ENCODE measurements at places on chromosomes 5 and 9.

DNA sequence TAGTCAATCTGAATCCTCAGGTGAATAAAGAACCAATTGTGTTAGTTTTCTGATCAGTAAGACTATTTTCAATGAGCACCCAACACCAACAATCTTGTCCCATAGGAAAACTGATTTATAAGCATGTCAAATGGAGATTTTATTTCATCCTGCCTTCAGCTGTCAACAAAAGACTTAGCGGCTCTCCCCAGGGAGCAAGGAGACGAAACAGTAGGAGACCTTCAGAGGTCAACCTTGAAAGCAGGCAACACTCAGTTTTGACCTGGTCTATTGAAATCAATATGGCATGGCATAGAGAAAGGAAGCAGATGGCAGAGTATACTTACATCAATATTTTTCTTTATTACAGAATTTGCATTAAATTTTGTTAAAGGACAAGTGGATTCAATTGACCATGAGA lies 34.1 kb downstream of the ZNF622 start:
- DNase-seq, result no peak

- no peak for DNase-seq
These were observed 87.6 kb upstream of the RPS23 start for GRCh38 chr5:82365744-82366228.

DNA sequence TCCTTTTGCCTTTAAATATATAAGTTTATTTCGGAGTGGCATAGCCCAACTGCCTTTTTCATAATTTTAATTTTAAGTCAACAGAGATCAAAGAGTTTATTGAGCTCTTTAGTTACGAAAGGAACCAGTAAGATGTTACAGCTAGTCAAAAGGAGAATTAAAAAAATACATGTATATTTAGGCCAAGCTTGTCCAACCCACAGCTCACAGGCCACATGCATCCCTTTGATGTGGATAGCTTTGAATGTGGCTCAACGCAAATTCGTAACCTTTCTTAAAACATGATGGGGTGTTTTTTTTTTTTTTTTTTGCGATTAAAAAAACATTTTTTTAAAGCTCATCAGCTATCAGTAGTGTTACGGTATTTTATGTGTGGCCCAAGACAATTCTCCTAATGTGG lies 50.2 kb upstream of the IL31RA start:
- no peak for DNase-seq

GRCh38 chr5:100464418-100464817 lies 70.8 kb upstream of the FAM174A start:
- DNase-seq, result no peak

GRCh38 chr5:151696470-151697061 lies 9.9 kb upstream of the SPARC start:
- DNase-seq, result no peak

- no peak for DNase-seq
These were observed 52.4 kb downstream of the PRRC2B start for GRCh38 chr9:131446276-131446675.

- no peak for DNase-seq
These were observed 382.4 kb downstream of the TMEM167A start for GRCh38 chr5:82694711-82695285.

GRCh38 chr5:10760096-10760920 lies 726 bp downstream of the DAP start:
- DNase-seq, result no peak

DNA sequence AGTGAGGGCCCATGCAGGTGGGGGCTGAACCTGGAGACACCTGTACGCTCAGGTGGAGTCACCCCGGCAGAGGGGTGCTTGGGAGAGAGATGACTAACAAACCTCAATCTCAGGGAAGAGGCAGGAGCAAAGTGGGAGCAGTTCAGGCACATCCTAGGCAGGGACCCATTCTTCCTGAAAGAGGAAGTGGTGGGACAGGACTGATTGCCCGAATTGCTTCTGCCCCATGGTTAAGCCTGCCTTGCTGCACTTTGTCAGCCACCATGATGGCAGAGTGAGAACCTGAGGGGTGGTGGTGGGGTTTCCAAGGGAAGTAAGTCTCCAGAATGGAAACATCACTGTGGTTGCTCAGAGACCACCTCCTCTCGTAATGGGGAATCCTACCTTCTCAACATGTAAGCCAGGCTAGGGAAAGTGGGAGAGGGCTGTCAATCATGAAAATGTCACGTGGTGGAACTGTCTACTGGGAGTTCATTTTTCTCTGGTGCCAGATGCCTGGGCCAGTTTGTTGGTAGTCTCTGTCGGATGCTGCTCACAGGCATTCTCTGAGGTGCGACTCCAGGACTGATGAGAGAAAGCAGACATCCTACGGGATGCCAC lies 150.4 kb downstream of the HSPA4 start:
- no peak for DNase-seq

DNA sequence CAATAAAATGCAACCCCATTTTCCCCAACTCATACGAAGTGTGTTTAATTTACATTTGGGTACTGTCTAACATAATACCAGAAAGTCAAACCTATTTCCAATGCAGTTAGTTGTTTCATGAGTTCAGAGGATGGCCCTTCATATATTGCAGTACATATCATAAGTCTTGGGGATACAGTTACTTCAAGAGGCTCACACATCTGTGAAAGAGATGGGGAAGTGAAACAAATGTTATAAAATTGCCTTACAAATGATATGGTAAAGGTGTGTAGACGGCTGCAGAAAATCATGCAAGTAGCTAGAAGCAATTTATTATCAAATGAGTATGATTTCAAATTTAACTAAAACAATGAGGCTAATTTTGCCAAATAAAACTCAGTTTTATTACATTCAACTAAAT lies 219.0 kb upstream of the CDH12 start:
- DNase-seq, result no peak

GRCh38 chr5:172413601-172414171 lies 40.6 kb downstream of the SH3PXD2B start:
- no peak for DNase-seq

DNA sequence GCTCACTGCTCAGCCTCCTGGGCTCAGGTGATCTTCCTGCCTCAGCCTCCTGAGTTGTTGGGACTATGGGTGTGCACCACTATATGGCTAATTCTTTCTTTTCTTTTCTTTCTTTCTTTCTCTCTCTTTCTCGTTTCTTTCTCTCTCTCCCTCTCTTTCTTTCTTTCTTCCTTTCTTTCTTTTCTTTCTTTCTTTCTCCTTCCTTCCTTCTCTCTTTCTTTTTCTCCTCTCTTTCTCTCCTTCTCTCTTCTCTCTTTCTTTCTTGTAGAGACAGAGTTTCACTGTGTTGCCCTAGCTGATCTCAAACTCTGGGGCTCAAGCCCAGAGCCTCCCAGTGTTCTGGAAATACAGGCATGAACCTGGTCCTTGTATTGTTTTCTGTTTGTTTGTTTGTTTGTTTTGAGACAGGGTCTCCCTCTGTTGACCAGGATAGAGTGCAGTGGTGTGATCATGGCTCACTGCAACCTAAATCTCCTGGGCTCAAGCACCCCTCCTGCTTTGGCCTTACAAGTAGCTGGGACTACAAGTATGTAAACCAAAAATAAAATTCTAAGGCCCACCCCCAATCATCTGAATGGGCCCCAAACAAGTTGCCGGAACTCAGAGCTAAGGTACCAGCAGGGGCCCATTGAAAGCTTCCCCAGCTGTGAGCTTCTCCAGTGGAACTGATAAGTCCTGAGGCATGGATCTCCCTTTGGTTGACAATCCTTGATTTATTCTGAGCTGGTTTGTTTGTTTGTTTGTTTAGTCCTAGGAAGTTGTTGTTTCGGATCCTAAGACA lies 11.9 kb upstream of the BTF3 start:
- no peak for DNase-seq

GRCh38 chr5:177427919-177428573 lies 1.6 kb downstream of the GRK6 start:
- DNase-seq, result no peak

- DNase-seq, result no peak
These were observed 1511.1 kb downstream of the EFNA5 start for GRCh38 chr5:106159616-106160015.

DNA sequence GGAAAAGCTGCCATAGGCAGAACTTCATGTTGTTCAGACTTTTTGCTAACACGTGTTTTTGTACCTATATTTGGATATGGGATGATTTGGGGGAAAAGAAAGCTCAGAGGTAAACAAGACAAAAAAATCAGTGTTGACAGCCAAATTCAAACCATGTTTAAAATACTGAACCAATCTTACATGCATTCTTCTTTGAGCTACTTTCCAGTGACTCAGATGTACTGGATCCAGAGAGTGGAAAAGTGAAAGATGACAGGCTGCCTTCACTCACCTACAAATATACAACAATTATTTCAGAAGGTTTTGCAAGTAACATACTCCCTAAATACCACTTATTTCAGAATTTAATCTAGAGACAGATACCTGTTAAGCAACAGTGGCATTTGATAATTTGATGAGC lies 165.7 kb downstream of the MPDZ start:
- no peak for DNase-seq

GRCh38 chr5:148268566-148268965 lies at the start of gene SPINK13:
Gene SPINK13 (plus strand): TSS chr5:148268794. CDS start chr5:148270073, 1,279 bp downstream.
- no peak for DNase-seq

DNA sequence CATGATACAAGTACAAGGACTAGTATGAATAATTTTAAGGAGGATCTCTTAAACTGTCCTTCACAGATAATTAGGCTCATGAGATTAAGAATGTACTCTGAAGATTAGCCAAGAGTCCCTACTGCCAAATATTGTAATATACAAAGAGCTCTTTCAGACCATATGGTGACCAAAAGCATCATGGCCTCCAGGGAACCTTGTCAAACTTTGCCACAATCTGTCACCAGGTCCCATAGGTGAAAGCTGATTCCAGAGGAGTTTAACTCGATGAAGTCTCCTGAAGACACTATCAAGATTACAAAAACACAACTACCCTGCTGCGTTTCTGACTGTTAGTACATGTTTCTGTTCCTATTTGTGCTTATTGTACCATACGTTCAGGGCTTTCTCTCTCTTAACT lies 395.4 kb upstream of the ITGA1 start:
- no peak for DNase-seq

GRCh38 chr5:101796427-101796826 lies 499.7 kb downstream of the SLCO4C1 start:
- no peak for DNase-seq

DNA sequence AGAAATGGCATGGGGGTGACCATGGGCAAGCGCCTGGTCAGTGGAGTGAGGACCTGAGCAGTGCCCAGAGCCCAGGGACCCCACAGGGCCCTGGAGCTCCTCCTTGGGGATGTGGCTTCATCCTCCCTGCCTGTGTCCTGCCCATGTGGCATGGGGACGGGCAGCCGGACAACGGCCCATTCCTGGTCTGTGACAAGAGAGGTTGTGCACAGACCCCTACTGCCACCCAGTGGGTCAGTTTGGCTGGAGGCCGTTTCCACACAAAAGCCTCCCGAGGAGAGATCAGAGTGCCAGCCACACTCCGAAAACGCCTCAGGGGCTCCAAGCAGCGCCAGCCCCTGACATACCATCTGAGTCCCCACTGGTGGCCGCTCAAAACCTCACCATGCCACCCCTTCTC lies 19.8 kb downstream of the SLC6A18 start:
- no peak for DNase-seq

GRCh38 chr5:141383345-141383744 lies 803 bp downstream of the PCDHGA7 start:
- no peak for DNase-seq

DNA sequence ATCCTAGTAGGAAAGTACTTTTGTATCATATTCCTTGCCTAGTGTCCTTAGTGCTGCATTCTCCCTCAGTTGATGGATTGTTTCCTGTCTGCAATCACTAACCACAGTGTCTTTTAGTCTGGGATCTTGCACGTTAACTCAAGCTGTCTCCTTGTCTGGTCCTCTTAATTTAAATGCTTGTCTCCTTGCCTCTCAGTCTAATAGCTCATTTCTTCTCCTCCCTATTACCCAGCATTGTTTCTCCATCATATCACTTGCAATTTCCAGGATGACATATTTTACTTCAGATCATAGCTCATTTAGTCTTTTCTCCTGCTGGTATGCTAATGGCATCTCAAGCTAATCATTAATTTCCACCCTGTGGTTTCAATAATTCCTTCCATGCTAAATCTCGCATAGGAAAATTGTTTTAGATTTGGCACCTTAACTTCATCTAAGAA lies 2052.0 kb upstream of the C9orf72 start:
- DNase-seq, result no peak

DNA sequence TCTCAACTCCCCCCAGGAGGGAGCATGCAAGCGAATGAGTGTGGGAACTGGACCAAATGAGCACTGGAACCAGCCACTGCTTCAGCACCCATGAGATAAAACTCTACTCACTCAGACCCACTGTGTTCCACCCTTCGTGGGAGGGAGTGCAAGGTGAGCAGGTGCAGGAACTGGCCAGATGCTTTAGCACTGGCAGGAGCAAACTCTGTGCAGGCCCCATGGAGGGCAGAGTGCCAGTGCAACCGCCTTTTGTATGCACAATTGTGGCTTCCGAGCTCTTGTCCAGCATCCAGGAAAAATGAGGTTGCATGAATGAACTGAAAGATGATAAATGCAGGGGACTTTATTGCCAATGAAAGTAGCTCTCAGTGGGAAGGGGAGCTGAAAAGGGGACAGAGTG lies 67.4 kb upstream of the CCDC112 start:
- DNase-seq, result no peak

GRCh38 chr9:115668521-115668920 lies 485.1 kb upstream of the PAPPA start:
- DNase-seq, result no peak

GRCh38 chr9:93595461-93595860 lies 19.1 kb downstream of the PHF2 start:
- DNase-seq, result no peak

DNA sequence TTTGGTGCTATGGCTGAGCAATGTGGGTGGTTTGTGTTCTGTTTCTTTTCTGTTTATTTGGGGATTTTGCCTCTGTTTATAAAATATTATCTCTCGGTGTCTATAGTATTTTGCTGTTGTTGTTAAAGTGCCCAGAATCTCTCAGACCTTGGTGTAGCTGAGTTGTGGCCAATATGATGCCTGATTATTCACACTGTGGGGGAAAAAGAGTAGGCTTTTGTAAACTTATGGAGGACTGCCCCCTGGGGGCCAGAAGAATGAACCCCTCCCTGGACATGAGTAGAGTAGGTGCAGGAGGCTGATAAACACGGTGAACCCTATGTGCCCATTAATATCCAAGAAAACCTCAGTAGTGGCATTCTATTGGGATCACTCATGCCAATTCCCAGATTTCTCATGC lies 49.0 kb upstream of the DPYSL3 start:
- no peak for DNase-seq

DNA sequence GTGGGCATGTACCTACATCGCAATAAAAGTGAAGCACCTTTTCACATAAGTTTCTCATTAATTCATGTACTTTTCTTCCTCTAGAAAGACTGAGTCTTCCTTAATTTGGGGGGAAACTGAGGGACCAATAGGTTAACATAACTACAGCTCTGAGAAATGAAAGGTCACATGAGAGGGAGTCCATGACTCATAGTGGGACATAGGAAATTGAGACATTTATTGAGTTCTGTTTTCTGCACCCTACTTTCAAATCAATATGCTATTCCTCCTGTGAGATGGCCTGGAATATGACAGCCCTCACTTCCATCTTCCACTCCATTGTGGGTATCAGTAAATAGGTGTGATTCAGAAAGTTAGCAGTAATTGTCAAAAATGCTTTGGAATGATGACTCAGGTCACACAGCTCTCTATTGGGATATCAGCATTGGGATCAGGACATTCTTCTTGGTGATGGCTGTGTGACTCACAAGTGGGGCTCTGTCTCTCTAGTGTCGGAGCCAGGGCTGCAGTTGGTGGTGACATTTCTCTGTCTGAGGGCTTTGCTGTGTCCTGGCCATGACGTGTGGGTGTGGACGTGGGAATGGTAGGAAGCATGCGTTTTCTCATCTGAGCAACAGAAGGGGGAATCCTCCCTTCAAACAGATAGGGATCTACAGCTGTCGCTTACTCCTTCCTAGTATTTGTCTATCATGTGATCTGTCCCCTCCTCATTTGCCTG lies 125.0 kb downstream of the TRIO start:
- no peak for DNase-seq

- DNase-seq, result no peak
These were observed 143.6 kb downstream of the PDE4D start for GRCh38 chr5:59749782-59750520.
